H4 (cell line): ENCODE measurements at places on chromosomes 5 and 9. TPM values are rescaled to one million over a fixed set of nuclear protein-coding genes. Genes with fewer than 3 reads are reported as not detected.

TMEM8B gene
- 2.1 and 4.2 TPM in 2 replicates for total RNA-seq

DRD1 gene
- 0.25 and 0.29 TPM in 2 replicates for total RNA-seq

GABRA1 gene
- 0.62 and 2.4 TPM in 2 replicates for total RNA-seq

OBP2B gene
- total RNA-seq: not detected in 2 replicates

STPG3 gene
- total RNA-seq: not detected in 2 replicates

PFN3 gene
- not detected in 2 replicates for total RNA-seq

RFX3 gene
- 0.60 and 2.1 TPM in 2 replicates for total RNA-seq

VCAN gene
- total RNA-seq: 13.0 and 14.4 TPM in 2 replicates

ATP10B gene
- total RNA-seq: 0.35 TPM in 1 of 2 replicates, not detected in the other

TAS2R1 gene
- total RNA-seq: not detected in 2 replicates

PCDHGB1 gene
- total RNA-seq: 0.43 and 3.1 TPM in 2 replicates

CKMT2 gene
- 0.48 TPM in 1 of 2 replicates, not detected in the other for total RNA-seq

SH3PXD2B gene
- 7.7 and 9.4 TPM in 2 replicates for total RNA-seq

PLEKHG4B gene
- total RNA-seq: 7.3 and 13.1 TPM in 2 replicates

PTGDS gene
- total RNA-seq: not detected in 2 replicates

ZNF658 gene
- total RNA-seq: 2.3 and 3.6 TPM in 2 replicates
